ENCODE measurements at places on chromosomes 11 and 22.

GRCh38 chr11:44548032-44548695 lies 17.3 kb upstream of the CD82 start:
- DNase-seq: no peak
- no peak overlapping the region for H3K27ac ChIP-seq
- H3K36me3 ChIP-seq: no peaks in the 10 kb centered on the region
- no peak overlapping the region for H3K4me3 ChIP-seq
- no peaks in the 10 kb centered on the region for H3K27me3 ChIP-seq
- no peaks in the 10 kb centered on the region for H3K4me1 ChIP-seq

DNA sequence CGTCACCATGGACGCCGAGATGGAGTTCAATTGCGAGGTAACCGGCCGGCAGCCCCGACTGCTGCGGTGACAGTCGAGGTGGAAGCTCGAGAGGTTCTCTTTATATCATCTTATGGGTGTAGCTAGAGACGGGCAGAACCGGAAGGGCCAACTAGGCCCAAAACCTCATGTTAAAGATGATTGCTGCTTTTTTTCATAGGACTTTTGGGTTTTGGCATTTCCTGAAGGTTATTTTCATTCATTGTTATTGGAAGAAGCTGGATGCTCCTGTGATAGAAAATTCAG lies 585 bp downstream of the NF2 start:
- no peaks in the 10 kb centered on the region for H3K27me3 ChIP-seq
- peaks cover 10% of the 10 kb centered on the region for H3K4me1 ChIP-seq
- no peaks in the 10 kb centered on the region for H3K36me3 ChIP-seq

DNA sequence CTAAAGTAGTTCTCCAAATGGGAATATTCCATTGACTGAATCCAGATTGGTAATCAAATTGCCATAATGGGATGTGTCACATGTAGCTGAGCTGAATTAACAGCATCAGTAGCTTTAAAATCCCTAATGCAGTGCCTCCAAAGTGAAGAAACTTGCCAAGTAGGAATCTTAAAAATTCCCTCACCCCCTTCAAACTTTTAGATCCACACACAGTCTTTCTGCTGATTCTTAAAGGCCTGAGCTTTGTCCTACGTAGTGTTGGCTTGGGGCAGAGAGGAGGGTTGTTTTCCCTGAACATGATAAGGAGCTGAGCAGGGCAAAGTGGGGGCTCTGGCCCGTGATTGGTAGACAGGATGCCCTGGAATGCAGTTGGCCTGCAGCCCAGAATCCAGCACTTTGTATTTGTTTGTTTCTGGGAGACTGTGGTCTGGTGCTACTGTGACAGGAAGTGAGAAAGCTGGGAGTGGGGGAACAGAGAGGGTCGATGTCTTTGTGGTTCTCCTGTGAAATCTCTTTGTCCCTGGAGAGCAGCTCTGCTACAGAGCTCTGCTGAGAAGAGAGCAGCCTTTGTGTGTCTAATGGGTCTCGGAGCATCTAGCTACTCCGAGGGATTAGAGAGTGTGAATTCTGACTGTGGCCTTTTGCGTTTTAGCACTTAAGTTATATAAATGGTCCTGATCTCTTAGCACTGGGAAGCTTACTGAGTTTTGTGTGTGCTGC lies 16.9 kb downstream of the CTNND1 start:
- H3K27ac ChIP-seq: peak overlapping the region; percentile 89
- H3K36me3 ChIP-seq: no peaks in the 10 kb centered on the region
- H3K4me3 ChIP-seq: peak overlapping the region; percentile 5
- peaks cover 23% of the 10 kb centered on the region for H3K4me1 ChIP-seq

- no peak for DNase-seq
- H3K4me3 ChIP-seq: no peak overlapping the region
- no peak overlapping the region for H3K27ac ChIP-seq
- H3K4me1 ChIP-seq: no peaks in the 10 kb centered on the region
- no peaks in the 10 kb centered on the region for H3K27me3 ChIP-seq
- peaks cover 3% of the 10 kb centered on the region for H3K36me3 ChIP-seq
Measured at GRCh38 chr22:24580276-24580675, 12.6 kb downstream of the LRRC75B start.

GRCh38 chr11:111363985-111364384 lies 15.1 kb downstream of the POU2AF1 start:
- H3K4me1 ChIP-seq: no peaks in the 10 kb centered on the region
- H3K4me3 ChIP-seq: no peak overlapping the region
- no peak for DNase-seq
- H3K36me3 ChIP-seq: no peaks in the 10 kb centered on the region
- no peak overlapping the region for H3K27ac ChIP-seq
- H3K27me3 ChIP-seq: no peaks in the 10 kb centered on the region

- no peaks in the 10 kb centered on the region for H3K27me3 ChIP-seq
- no peaks in the 10 kb centered on the region for H3K4me1 ChIP-seq
- no peak overlapping the region for H3K27ac ChIP-seq
- no peak for DNase-seq
Measured at GRCh38 chr11:2428322-2428795, 16.0 kb downstream of the TRPM5 start.

GRCh38 chr22:43094085-43094484 lies 4.9 kb upstream of the TTLL1 start:
- H3K4me3 ChIP-seq: no peak overlapping the region

GRCh38 chr11:123472236-123472935 lies 42.3 kb downstream of the GRAMD1B start:
- no peak overlapping the region for H3K4me3 ChIP-seq
- DNase-seq: no peak
- no peaks in the 10 kb centered on the region for H3K36me3 ChIP-seq
- no peaks in the 10 kb centered on the region for H3K4me1 ChIP-seq
- no peaks in the 10 kb centered on the region for H3K27me3 ChIP-seq

- no peaks in the 10 kb centered on the region for H3K36me3 ChIP-seq
- peaks cover 20% of the 10 kb centered on the region for H3K27me3 ChIP-seq
- H3K27ac ChIP-seq: no peak overlapping the region
- H3K4me1 ChIP-seq: no peaks in the 10 kb centered on the region
- DNase-seq: no peak
Measured at GRCh38 chr11:7246179-7246578, 5.5 kb upstream of the SYT9 start.

GRCh38 chr11:120096369-120097191 lies 41.3 kb downstream of the TRIM29 start:
- no peak overlapping the region for H3K27ac ChIP-seq
- no peaks in the 10 kb centered on the region for H3K36me3 ChIP-seq
- H3K4me1 ChIP-seq: peaks cover 12% of the 10 kb centered on the region
- peaks cover 12% of the 10 kb centered on the region for H3K27me3 ChIP-seq
- peak overlapping the region; percentile 26 for H3K4me3 ChIP-seq

DNA sequence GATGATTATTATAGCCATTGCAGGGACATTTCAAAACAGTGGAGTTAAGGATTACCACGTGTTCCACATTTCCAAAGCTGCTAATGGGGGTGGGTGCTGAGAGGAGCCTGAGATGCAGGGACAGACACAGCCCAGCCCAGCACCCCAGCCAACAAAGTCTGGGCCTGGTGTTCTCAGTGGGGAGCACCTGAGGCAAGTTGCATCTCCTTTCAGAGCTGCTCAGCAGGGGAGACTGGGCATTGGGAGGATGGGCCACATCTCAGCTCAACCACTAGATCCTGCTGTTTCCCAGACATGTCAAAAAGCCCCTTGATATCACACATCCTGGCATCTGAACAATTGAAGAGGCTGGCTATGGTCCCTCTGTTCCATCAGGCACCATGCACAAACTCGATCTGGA lies 458.0 kb upstream of the KIRREL3 start:
- no peak for DNase-seq
- H3K36me3 ChIP-seq: no peaks in the 10 kb centered on the region
- no peak overlapping the region for H3K4me3 ChIP-seq
- H3K27me3 ChIP-seq: no peaks in the 10 kb centered on the region
- H3K27ac ChIP-seq: no peak overlapping the region

- H3K4me1 ChIP-seq: peaks cover 4% of the 10 kb centered on the region
- no peaks in the 10 kb centered on the region for H3K36me3 ChIP-seq
- H3K4me3 ChIP-seq: no peak overlapping the region
- no peak for DNase-seq
Measured at GRCh38 chr22:20191000-20191515, 40.2 kb upstream of the CCDC188 start.

DNA sequence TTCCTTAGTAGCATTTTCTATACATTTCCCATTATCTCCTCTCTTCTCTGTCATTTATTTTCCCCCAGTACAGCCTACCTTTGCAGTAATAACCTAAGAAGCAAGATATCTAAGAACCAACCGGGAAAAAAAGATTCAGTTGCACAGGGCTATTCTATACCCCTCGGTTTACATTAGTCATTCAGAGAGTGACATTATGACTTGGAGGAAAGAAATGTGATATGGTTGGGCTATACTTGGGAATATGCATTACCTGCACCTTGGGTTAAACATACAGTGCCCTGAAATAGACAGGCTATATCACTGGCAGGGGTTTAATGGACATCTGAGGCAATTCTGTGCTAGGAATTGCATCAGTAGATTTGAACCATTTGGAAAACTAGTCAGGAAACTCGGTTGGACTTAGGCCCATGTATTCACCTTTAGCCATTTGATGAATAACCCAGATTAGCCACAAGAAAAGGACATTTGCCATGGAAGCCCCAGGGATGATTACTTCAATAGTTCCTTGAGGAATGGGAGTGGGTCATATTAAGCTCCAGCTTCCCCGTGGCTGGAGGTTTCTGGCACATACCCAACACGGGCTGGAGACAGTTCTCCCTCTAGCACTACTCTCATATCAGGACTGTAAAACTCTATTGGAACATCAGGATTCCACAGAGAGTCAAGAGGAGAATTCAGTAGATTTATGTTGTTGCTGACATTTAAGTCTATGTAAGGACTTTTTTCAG lies 973.2 kb downstream of the NTM start:
- peaks cover 2% of the 10 kb centered on the region for H3K4me1 ChIP-seq
- H3K36me3 ChIP-seq: no peaks in the 10 kb centered on the region
- no peak for DNase-seq
- H3K27me3 ChIP-seq: no peaks in the 10 kb centered on the region
- no peak overlapping the region for H3K4me3 ChIP-seq
- no peak overlapping the region for H3K27ac ChIP-seq

DNA sequence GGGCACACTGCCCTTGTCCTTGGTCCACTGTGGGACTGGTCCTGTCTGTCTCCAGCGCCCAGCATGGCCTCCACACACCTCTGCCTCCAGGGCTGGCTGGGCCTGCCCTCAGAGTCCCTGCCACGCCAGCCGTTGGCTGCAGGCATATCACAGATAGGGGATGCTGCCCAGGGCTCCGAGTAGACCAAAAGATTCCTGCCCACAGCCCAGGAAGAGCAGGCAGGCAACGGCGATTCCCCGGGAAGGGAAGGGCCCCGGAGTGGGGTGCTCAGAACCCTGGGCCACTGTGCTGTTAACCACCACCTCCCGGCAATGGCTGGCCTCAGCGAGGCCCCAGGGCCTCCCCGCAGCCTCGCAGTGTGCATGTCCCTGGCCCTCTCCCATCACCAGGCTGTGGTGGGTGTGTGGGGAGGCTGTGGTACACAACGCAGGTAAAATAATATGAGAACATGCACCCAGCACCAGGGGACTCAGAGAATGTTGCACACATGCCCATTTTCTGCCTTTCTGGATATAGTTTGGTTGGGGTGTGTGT lies 2.2 kb downstream of the IFITM5 start:
- H3K36me3 ChIP-seq: peaks cover 17% of the 10 kb centered on the region
- H3K27ac ChIP-seq: no peak overlapping the region
- no peak overlapping the region for H3K4me3 ChIP-seq
- H3K27me3 ChIP-seq: no peaks in the 10 kb centered on the region
- H3K4me1 ChIP-seq: peaks cover 9% of the 10 kb centered on the region
- no peak for DNase-seq

DNA sequence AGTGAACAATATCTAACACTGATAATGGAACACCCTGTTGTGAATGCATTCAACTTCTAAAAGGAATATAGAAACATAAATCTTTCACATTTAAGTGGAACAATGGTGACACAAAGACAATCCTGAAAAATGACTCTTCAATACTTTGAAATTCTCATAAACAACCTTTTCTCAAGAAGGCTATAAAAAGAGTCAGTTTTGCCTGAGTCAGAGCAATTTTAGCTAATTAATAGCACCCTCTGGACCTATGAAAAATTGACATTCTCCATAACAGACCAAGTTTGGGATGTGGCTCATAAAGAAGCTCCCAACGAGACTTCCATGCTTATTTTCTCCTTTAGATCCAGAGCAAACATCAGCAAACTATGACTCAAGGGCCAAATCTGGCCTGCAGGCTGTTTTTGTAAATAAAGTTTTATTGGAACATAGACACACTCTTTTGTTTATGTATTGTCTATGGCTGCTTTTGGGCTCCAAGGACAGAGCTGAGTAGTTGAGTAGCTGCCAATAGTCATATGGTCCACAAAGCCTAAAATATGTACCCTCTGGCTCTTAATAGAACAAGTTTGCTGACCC lies 108.0 kb downstream of the MAML2 start:
- no peaks in the 10 kb centered on the region for H3K27me3 ChIP-seq
- H3K4me3 ChIP-seq: no peak overlapping the region
- no peaks in the 10 kb centered on the region for H3K36me3 ChIP-seq
- no peaks in the 10 kb centered on the region for H3K4me1 ChIP-seq
- DNase-seq: no peak

DNA sequence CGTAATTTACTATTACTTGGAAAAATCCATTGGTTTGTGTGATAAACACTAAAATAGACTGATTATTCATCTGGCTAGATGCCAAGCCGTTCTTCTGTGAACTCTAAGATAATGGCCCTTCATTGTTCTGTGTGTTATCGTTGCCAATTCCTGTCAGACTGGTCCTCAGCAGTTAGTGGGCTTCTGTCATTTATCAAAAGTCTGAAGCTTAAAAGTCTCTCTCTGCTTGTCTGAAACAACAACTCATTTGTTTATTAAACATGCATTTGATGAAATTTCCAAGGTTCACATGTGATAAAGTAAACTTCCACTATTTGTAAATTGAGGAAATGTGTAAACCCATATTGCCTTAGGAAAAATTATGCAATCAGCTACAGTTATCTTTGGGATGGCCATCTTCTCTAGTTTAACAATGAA lies 21.1 kb upstream of the RDX start:
- DNase-seq: no peak
- H3K36me3 ChIP-seq: no peaks in the 10 kb centered on the region
- H3K27ac ChIP-seq: no peak overlapping the region
- 0 out of 2 replicates have a peak, but pooled peaks cover 4% of the 10 kb centered on the region for H3K4me1 ChIP-seq
- H3K27me3 ChIP-seq: no peaks in the 10 kb centered on the region
- no peak overlapping the region for H3K4me3 ChIP-seq
